CD4-positive, CD25-positive, alpha-beta regulatory T cell (primary cell): ENCODE measurements at places on chromosomes 4 and X. TPM values are rescaled to one million over a fixed set of nuclear protein-coding genes. Genes with fewer than 3 reads are reported as not detected.

DNA sequence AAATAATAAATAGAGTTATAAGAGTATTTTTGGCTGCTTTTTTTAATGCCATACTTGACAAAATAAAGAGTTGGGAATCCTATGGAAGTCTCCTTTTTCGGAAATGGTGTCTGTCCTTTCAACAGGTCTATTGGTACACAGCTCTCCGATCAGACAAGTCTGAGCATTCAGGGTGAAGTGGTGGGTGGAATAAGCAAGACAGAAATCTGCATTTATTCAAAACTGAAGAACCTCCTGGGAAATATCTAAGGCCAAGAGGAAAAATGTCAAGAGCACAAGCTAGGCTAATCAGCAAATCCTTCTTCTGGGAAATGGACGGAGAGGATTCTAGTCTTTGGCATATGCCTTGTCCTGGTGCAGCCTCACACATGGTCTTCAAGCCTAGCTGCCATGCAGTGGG is 309.0 kb downstream of the CENPC start:
- DNase-seq = no peak

GRCh38 chrX:19017271-19017670 is 33.4 kb upstream of the PHKA2 start:
- no peak for DNase-seq

- no peak for DNase-seq
Observed at GRCh38 chr4:137267024-137267423, 265.3 kb downstream of the PCDH18 start.

GRCh38 chr4:83320548-83320947 is 14.1 kb downstream of the HPSE start:
- DNase-seq = no peak

GRCh38 chr4:15339737-15340136 is 88.1 kb upstream of the C1QTNF7 start:
- DNase-seq = no peak

GRCh38 chr4:161704040-161704439 is 459.8 kb downstream of the FSTL5 start:
- DNase-seq = no peak

- DNase-seq = no peak
Observed at GRCh38 chr4:141713185-141713584, 76.8 kb downstream of the IL15 start.

GRCh38 chrX:151711787-151712186 is 4.0 kb upstream of the FATE1 start:
- DNase-seq = no peak

Gene F8A2
- not detected for total RNA-seq
